Hippocampal formation (tissue), 2 donors: ENCODE measurements at places on chromosomes 1 and 21.

DNA sequence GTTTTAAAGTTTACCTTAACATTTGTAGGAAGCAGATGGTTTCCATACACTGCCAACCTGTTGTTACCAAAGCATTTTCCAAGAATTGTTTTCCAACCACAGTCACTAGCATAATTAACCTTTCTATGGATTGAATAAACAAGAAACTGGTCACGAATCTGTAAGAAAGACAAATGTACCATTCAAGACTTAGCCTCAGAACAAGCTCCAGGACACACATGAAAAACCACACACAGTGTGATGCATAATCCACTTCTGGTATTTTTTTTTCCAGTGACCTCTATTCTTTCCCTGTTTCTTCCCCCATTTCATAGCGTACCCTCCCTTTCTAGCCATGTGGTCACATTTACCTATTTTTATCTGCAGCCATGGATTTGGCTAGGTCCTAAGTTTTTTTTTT is 29.6 kb upstream of the C1orf87 start:
- no peak for DNase-seq

- DNase-seq: no peak
Measured at GRCh38 chr1:186540521-186540920, 79.6 kb upstream of the PDC start.

DNA sequence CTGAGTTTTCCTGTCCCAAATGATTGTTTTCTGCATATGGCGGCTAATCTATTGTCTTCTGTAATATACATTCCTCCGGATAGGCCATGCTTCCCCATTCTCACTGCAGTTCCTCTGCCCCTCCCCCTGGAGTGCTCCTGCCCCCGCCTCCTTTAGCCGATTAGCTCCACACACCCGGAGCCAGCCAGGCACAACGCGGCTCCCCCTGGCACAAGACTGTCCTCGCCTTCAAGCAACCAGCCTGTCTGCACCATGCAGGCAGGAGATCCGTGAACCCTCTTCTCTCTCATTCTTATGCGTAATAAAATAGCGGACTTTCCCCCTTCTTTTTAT is 18.0 kb downstream of the SERTAD4 start:
- DNase-seq: peak; percentile 34

DNA sequence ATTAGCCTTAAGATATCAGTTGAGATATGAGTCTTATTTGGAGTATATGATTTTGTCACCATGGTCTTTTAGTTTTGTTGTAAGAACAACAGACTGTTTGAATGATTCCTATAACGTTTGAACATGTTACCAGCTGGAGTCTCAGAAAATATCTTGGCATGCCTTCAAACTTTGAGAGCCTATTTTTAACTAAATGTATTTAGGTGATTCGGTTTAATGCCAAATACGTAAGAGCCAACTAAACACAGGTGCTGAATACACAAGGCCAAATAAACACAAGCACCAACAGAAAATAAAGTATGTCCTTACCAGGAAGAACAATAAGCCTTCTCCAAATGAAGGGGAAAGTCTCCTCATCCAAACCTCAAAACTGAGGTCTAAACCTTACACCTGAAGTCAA is 48.6 kb downstream of the PRKACB start:
- no peak for DNase-seq

DNA sequence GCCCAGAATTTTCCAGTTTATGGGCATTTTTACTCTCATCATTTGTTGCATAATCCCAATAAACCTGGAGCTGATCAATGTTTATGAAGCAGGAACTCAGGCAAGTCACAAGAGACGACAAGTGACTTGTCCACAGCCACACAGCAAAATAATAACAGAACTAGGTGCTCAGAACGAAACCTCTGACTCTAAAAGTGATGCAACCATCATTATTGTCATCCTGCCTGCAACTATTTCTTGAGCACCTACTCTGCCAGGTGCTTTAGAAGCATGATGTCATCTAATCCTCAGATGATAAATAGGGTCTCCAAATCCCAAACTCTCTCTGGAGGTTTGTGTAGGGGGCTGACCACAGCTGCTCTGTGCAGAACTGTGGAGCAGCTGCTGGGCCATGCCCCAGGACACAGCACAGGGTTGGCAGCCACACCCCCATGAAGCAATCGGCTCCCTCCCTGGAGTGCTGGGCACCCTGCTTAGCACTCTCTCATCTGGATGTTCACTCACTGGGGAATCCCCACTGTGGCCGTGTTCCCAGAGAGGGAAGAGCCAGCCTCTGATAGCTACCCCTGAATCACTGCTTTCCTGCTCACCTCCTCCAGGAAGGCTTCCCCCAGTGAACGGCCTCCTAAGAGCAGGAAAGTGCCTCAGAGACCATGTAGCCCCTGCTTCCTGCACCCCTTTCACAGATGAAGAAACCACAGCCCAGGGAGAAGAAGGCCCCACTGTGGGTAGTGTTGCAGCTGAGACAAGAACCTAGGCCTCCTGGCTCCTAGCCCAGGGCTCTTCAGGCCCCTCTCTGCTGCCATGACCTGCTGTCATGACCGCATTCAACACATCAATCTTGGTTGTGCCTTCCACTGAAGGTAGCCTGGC is 2.1 kb downstream of the TTC22 start:
- no peak for DNase-seq

- peak; percentile 16 for DNase-seq
Measured at GRCh38 chr1:11927866-11928592, 1.8 kb upstream of the KIAA2013 start.

- DNase-seq: no peak
Measured at GRCh38 chr21:19853709-19854575, 1144.3 kb upstream of the NCAM2 start.

GRCh38 chr1:205422993-205423642 is 1.3 kb upstream of the LEMD1 start:
- no peak for DNase-seq

- no peak for DNase-seq
Measured at GRCh38 chr1:226215239-226215638, 8.2 kb upstream of the MIXL1 start.

- no peak for DNase-seq
Measured at GRCh38 chr1:20426371-20426770, 59.6 kb downstream of the CAMK2N1 start.

DNA sequence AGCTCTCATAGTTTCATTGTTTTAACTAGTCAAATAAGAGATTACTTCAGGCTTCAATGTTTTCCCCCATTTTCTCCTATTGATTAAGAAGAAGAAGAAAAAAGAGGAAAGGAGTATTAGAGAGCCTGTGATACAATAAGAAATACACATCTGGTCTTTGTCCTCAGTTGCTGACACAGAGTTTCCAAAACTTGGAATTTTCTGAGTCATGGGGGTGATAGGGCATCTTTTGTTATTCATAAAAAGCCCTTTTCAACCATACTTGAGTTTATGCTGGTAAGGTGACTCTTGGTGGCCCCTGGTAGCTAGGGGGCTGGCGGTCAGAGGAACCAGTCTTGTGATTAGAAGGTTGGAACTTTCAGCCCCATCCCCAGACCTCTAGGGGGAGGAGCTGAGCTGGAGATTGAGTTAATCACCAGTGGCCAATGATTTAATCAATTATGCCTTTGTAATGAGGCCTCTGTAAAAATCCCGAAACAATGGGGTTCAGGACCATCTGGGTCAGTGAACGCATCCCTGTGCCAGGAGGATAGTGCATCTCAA is 28.9 kb upstream of the KLF18 start:
- DNase-seq: no peak

- DNase-seq: no peak
Measured at GRCh38 chr1:41356752-41357151, 4.5 kb upstream of the FOXO6 start.
